Suppressor macrophage treated with lipopolysaccharide for 4 hours (primary cell): ENCODE measurements at places on chromosomes 3 and 15.

GRCh38 chr3:189911001-189911400 is 209.7 kb downstream of the P3H2 start:
- no peak for DNase-seq

DNA sequence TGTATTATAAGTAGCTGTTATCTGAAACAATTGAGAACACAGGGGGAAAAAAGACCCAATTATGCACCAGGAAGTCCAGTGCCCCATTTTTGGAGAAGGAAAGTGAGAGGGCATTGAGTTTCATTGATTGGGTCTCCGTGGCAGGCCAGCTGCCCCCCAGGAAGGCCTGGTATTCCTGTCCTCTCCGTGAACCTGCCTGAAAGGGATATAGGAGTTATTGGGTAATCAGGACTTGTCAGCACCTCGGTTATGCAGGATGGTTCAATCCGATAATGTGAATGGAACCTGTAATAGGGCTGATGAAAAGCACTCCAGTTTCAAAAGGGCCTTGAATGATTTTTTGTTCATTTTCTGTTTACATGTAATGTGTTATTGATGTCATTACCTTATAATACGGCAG is 122.0 kb upstream of the RARB start:
- no peak for DNase-seq

GRCh38 chr3:69761896-69762767 is 22.9 kb downstream of the MITF start:
- DNase-seq = no peak

DNA sequence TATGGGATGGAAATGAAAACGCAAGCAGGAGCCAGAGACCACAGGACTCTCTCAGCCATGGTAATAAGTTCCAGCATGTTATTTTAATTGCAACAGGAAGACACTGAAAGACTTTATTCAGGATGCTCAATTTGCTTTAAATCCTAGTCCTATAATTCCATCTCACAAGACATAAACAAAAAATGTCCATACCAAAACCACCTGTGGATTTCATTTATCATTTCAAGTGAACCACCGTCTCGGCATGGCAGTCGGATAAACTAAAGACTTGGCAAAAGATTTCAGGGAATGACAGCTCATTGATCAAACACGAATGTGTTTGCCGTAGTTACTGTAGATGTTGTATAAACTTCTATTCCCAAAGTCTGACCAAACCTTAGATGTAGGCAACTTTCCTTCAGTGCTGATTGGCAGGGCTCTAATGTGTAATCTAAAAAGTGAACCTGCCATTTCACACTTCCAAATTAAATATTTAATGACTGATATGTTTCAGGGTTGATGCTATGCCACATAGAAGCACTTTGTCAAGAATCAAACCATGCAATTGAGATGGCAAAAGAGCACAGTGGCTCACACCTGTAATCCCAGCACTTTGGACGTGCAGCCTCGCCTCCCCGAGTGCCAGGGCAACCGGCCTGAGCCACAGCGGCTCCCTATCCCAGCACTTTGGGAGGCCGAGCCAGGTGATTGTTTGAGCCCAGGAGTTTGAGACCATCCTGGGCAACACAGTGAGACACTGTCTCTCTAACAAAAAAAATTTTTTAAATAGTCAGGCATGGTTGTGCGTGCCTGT is 331.7 kb downstream of the MAGI1 start:
- no peak for DNase-seq

DNA sequence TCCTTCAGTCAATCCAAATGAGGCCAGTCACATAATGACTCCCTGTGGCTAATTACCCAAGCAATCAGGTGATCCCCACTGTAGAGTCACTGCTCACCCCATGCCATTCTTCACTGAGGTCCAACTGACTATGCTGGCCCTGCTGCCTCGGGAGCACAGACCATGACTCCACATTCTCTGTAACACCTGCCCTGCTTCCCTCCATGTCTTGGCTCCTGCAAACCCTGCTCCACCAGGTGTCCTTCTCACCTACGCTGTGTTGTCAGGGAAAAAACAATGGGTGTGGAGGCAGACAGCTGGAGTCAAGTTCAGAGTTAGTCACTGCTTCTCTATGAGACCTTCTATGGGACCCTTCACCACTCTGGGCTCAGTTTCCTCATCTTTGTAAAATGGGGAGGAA is 6.1 kb upstream of the SFMBT1 start:
- DNase-seq = no peak

- no peak for DNase-seq
Observed at GRCh38 chr3:29544701-29545363, 264.0 kb downstream of the RBMS3 start.

DNA sequence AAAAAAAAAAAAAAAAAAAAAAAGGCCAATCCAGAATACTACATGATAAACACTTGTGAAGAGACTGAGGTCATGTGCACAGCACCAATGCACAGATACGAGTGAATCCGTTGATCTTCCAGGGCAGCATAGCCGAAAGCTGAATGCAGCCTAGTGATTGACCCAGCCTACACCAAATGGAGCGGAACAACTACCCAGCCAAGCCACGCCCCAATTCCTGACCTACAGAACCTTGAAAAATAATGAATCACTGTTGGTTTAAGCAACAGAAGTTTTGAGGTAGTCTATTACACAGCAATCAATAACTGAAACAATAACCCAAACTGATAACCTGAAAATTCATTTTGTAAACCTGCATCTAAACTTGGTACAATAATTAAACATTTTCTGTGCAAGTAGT is 361.0 kb downstream of the FHIT start:
- DNase-seq = no peak

GRCh38 chr15:67770358-67770628 is 55.0 kb upstream of the SKOR1 start:
- no peak for DNase-seq

GRCh38 chr3:135268941-135269532 is 474.0 kb downstream of the EPHB1 start:
- no peak for DNase-seq

DNA sequence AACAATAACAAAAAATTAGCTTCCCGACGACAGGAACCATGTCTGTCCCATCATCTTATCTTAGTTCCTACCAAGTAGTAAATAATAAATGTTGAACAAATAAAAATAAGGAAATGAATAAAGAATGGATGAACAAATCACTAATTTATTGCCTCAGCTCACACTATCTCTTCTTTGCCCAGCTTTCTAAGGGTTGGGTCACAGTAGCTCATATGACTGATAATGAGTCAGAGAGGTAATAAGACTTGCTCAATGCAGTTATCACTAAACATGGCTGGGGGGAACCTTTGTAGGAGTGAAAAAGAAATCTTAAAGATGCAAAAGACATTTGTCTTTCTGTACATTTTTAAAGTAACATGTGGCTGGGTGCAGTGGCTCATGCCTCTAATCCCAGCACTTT is 182.2 kb downstream of the WDR76 start:
- no peak for DNase-seq

DNA sequence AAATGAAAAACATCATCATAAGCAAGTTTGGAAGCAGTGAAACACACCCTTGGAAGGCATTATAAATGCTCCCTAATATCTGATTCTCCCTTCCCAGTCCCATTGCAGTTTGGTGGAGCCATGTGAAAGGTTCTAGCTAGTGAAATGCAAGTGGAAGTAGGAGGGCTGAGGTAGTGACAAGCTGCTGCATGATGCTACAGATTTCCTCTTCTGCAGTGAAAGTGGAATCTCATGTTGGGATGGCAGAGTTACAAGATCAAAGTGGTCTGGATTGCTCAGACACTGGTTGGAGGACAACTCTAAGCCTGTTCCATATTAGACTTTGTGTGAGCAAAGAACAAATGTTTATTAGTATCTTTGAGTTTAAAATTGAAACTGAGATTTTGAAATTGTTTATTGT is 3.3 kb upstream of the PDCD6IP start:
- peak; percentile 59 for DNase-seq

DNA sequence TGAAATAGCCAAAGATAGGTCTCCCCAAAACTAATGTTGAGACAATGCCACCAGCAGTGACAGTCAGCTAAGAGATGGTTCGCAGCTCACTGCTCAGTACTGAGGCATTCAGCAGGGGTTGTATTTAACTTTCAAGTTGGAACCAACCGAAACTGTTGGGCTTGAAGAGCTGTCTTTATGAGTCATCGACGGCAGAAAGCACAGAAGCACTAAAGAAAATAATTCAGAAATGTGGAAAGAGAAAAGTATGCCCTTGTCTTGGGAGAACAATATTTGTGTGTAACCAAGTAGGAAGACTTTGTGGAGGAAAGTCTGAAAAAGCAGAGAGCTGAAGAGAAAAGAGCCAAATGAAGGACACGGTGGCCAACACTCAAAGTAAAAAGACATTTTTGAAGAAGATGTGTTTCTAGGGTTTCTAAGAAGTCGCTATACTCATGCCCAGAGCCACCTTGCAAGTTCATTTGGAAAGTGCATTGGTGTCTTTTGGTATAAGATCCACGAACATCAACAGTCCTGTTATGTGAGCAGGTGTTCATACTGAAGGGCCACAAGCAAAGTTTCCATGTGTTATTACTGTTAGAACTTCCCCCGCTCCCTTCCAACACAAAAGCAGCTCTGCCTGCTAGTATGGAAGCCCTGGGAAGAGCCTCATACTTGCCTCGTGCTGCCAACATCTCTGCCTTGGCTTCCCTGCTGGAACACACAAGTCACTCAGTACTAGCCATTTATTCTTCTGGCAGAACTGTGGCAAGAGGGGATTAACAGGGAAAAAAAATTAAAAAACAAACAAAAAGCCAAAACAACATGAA is 4.1 kb upstream of the RARB start:
- DNase-seq = no peak

DNA sequence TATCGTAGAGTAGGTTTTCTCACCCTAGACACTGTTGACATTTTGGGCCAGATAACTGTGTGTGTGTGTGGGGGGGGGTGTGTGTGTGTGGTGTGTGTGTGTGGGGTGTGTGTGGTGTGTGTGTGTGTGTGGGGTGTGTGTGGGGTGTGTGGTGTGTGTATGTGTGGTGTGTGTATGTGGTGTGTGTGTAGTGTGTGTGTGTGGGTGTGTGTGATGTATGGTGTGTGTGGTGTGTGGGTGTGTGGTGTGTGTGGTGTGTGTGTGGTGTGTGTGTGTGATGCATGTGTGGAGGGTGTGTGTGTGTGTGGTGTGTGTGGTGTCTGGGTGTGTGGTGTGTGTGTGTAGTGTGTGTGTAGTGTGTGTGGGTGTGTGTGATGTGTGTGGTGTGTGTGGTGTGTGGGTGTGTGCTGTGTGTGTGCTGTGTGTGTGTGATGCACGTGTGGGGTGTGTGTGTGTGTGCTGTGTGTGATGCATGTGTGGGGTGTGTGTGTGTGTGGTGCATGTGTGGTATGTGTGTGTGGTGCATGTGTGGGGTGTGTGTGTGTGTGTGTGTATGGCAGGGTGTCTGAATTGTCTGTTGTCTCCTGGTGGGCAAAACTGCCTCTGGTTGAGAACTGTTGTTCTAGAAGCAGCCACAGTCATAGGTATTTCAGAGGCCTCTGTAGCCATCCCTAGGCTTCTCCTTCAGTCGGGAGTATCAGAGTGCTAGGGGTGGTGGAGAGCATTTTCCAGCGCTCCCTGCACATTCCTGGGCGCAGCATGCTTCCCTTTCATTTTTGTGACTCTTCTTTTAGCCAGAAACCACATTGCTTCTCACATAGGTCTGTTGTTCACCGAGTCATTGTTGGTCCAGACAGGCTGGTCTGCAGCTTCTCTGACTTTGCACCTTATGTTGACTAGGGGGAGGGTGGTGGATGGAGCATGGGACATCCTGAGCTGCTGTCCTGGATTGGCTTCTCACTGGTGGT is 84.4 kb downstream of the THSD4 start:
- no peak for DNase-seq

DNA sequence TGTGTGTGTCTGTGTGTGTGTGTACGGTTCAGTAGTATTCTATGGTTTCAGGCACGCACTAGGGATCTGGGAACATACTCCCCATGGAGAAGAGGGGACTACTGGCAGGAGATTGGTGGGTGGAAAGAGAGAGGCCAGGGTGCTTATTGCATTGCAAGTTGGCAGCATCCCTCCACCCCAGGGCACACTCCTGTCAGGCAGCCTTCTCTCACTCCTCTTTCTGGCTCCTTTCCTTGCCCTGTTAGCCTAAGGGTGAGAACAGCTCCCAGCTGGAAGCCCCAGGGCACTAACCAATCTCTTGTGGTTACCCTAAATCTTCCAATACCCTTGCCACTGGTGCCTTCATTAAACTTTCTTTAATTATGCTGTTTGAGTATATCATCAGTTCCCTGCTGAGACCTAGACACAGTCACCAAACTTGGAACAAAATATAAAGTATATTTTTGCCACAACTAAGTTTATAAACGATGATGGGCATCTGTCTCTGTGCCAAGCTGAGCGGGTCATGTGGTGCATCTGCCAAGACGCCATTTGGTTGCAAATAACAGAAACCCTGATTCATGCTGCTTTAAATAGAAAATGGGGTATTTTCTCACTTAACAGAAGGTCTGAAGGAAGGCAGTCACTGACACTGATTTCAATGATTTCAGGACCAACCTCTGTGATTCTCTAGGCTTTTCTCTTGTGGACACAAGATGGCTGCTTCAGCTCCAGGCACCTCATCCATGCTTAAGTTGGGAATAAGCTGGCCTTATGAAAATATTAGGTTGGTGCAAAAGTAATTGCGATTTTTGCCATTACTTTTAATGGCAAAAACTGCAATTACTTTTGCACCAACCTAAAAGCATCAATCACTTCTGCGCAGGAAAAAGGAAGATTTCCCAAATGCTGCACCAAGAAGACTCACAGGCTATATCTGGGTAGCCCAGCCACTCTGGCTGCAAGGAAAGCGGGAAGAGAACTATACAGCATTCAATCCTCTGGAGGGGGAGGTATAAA is 476.9 kb upstream of the PROK2 start:
- no peak for DNase-seq

- DNase-seq = peak; percentile 80
Observed at GRCh38 chr3:156586905-156587759, 32.2 kb upstream of the SSR3 start.

- no peak for DNase-seq
Observed at GRCh38 chr15:68775236-68775577, 45.5 kb downstream of the ANP32A start.

- no peak for DNase-seq
Observed at GRCh38 chr15:101349047-101349951, 54.3 kb upstream of the SNRPA1 start.

GRCh38 chr15:52295421-52296001 is at the start of gene MYO5C:
MYO5C (minus strand) TSS chr15:52295804; CDS start chr15:52295636, 168 bp downstream.
- no peak for DNase-seq

- no peak for DNase-seq
Observed at GRCh38 chr15:99131441-99132023, 26.7 kb downstream of the SYNM start.

DNA sequence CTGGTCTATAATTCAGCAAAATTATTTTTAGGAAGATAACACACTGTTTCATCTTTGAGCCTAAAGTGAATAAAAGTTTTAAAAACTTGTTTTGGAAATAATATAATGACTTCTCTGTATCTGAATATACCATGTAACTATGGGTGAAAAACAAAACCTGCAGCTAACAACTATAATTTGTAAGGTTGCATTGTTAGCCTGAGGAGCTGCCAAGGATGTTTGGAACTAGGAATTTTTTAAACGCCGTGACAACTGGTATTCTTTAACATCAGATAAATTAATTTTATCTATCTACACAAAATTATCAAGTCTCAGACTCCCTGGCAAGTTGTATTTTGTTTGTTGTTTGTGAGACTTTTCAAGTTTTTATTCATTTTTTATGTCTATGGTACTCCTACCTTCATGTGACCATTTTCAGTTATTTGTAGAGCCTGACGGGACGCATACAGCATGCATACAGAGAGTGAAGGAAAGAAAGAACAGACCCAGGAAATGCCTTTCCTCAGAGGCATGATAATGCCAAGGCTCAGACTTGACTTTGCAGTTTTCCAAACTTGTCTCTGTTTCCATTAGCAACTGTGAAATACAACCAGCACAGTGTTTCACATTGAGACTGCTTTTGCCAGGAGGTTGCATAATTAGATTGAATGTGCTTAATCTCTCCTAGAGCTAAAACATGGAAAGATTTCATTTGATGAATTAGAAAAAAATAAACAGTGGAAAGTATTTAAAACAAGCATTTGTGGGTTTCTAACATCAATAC is 60.8 kb upstream of the ARHGEF26 start:
- DNase-seq = no peak
